ENCODE measurements at places on chromosomes 6 and 20. TPM values are rescaled to one million over a fixed set of nuclear protein-coding genes. Genes with fewer than 3 reads are reported as not detected.

Gene LRFN2
- 0.32 TPM for total RNA-seq

Gene SLC22A7
- total RNA-seq, result not detected

Gene GHRH
- not detected for total RNA-seq

Gene PLN
- 0.43 TPM for total RNA-seq

Gene TRIM15
- total RNA-seq, result not detected

Gene LHFPL5
- not detected for total RNA-seq

Gene GJA10
- not detected for total RNA-seq

All from astrocyte (in vitro differentiated cells and primary cell).